ENCODE measurements at places on chromosomes 12 and 14. TPM values are rescaled to one million over a fixed set of nuclear protein-coding genes. Genes with fewer than 3 reads are reported as not detected.

The NXPH4 gene
- not detected for polyA plus RNA-seq

DNA sequence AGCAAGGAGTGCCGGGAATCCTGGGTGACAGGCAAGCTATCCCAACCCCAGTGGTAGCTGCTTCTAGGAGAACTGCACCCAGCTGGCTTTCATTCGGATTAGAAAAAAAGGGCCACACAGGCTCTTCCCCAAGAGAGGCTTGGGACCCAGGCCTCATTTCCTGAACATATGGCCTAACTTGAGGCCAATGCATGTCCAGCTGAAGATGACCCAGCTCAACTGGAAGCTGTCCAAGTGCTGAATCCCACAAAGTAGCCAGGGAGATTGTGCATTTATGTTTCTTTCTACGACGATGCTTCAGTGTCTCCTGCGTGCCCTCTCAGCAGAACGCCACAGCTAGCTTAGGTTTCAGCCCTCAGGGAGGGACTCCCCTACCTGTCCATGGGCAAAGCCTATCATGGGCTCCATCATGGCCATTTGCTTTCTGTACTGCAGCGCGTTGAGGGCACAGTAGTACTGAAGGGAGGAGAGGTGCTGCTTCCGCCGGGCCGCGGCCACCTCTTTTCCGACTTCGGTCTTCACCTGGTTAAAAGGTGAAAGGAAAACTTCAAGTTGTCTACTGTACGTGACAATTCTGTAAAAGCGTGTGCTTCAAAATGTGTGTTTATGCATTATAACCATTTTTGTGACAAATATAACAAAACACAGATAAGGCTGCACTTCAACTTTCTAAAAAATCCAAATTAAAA lies 29.1 kb downstream of the APPL2 start:
- DNase-seq = no peak

DNA sequence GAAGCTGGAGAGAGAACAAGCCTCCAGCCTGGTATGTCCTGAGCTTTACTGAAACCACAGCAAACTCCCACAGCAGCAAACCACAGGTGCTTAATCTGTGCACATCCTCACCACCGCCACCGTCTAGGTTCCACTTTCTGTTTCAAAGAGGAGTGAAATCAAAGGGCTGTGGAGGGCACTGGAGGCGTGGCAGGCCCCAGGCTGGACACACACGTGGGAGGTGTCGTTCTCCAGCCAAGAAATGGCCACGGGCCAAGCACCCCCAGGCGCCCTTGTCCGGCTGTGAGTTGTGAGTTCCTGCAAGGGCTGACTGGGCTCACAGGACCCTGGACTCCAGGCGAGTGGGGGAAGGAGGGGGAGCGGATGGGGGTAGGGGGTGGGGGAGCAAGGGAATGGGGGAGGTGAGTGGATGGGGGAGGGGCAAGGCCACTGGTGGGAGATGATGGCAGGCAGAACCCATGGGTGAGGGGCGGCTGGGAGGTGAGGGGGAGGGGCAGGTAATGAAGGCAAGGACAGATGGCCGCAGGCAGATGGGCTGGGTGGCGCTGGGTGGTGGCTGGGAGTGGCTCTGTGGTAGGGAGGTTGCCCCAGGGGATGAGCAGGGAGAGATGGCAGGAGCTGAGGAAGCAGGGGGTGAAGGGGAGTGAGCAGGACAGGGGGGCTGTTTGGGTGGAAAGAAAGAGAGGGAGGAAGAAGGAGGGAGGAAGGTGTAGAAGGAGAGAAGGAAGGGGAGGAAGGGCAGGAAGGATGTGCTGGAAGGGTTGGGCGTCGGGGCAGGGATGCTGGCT lies 86.7 kb downstream of the NCOR2 start:
- DNase-seq = no peak

- no peak for DNase-seq
These were observed 908.6 kb upstream of the MDGA2 start for GRCh38 chr14:48584031-48584430.

DNA sequence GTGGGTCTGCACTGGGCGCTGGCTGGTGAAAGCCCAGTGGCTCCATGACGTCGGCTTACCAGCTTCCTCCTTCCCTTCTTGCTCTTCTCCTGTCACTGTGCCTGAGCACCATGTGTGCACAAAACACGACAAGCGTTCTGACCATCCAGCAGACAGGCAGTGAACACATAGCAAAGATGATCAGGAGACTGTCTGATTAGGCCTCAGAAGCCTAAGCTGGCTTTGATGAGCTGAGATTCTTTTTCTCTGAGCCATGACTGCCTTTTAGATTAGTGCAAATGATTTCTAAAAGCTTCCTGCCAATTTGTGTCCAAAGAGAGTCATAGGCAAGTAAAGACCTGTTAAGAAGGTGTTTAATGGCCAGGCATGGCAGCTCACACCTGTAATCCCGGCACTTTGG lies 83.1 kb downstream of the AACS start:
- DNase-seq = no peak

Data from naive thymus-derived CD8-positive, alpha-beta T cell (primary cell).